ENCODE measurements at places on chromosomes 6 and 20. TPM values are rescaled to one million over a fixed set of nuclear protein-coding genes. Genes with fewer than 3 reads are reported as not detected.

DNA sequence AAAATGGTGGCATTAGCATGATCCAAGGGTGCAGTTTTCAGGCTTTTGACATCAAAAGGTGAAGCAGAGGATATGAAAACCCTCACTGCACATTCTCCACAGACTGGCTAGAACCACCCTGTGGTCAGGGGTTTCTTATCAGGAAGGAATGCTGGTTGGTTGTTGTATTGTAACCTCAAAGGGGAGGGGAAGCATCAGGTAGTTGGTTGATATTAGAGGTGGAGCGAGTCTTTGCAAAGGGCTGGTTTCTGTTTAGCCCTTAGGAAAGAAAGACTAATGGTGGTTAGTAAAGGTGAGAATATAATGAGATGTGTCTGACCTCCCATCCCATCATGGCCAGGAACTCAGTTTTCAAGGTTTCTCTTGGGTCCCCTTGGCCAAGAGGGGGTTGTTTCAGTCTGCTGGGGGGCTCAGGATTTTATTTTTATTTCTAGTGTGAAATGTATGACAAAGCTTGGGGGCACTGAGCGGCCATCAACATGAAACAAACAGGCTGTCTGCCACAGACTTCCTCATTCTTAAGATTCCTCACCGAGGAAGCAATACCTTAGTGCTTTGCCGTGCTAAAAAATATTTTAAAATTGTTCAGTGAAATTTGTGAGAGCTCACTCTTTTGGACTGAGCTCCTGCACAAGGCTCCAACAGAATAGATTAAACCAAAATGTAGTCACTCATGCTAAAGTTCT lies 47.5 kb upstream of the PROKR2 start:
- peak; percentile 8 for DNase-seq

DNA sequence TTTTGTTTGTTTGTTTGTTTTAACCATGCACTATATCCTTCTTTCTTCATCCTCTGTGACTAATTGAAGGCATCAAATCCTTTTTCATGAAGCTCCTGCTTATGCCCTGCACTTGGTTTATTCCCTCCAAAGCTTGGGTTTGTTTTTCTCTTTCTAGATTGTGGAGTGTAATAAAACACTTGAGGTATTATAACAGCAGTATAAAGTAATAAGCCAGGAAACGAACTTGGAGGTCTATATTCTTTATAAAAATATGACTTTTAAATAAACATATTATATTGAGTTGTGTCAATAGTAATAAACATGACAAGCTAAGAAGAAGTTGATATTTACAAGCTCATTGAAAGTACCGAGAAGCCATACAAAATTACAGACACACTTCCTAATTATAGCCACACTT lies 659.4 kb downstream of the RFPL4B start:
- no peak for DNase-seq

DNA sequence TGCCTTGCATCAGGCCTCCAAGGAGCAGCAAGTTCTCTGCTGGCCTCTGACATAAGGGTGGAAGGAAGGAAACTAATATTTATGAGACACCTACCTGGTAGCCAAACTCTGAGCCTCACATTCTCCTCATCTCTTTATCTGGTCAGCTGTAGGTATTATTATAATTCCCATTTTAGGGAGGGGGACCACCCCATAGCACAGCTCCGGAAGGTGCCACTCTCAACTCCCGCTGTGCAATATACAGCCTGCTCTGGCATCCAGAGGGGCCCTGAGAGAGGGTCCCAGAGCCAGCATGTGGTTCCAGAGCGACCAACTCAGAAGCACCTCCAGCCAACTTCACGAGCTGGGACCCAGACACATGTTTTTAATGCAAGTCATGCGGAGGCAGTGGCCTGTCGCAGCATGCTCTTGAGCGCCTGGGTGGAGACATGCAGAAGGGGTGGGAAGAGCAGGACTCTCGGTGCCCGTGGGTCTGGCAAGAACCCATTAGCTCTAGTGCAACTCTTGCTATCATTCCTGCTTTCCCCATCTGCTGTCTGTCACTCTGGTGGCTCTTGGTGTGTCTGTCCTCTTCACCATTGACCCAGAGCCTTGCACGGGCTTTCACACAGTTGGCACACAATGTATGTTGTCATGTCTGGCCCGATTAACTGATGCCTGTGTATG lies 15.0 kb upstream of the MYMX start:
- no peak for DNase-seq

GRCh38 chr6:99334526-99335127 lies 14.8 kb downstream of the FAXC start:
- peak; percentile 37 for DNase-seq

Gene PTCHD4
- 3.9 TPM for total RNA-seq

Gene CRIP3
- not detected for total RNA-seq

Gene ENPP1
- 32.2 TPM for total RNA-seq

Gene SLC32A1
- total RNA-seq = not detected

Gene BYSL
- 27.8 TPM for total RNA-seq

Gene VIP
- total RNA-seq = not detected

Gene ZBTB12
- total RNA-seq = 0.70 TPM

Gene CALHM4
- 0.39 TPM for total RNA-seq

Gene HMGN3
- 150 TPM for total RNA-seq
